Fibroblast of skin of right quadriceps (primary cell): ENCODE measurements at places on chromosomes 7 and 10.

- peak; percentile 87 for DNase-seq
Measured at GRCh38 chr10:77531441-77532001, 106.1 kb downstream of the KCNMA1 start.

GRCh38 chr7:42930889-42931288, 1.1 kb downstream of the PSMA2 start:
- DNase-seq, result no peak

DNA sequence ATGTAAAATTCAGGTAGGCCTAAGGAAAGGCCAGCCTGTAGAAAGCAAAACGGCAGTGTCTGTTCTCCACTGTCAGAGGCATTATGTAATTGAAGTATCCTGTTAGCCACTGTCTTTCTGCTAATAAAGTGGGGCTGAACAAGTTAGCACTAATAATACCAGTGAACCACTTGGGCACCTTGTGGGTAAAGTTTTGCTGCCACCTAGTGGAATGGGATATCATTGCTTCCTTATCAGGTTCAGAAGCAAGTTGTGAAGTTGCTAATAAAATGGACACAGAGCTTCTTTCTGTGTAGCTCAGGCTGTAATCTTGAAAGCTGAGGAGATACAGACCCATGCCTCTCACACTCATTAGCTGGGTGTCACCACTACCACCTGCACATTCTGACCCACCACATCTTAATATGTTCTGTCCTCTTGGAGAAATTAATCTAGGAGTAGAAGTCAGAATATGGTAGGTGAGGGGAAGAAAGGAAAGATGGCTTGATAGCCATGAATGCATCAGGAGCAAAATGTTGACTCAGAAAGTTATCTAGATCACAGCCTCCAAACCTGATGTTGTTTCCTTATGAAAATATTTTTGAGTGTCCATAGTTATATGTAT, 175.1 kb downstream of the SEPTIN7 start:
- DNase-seq, result peak; percentile 62

DNA sequence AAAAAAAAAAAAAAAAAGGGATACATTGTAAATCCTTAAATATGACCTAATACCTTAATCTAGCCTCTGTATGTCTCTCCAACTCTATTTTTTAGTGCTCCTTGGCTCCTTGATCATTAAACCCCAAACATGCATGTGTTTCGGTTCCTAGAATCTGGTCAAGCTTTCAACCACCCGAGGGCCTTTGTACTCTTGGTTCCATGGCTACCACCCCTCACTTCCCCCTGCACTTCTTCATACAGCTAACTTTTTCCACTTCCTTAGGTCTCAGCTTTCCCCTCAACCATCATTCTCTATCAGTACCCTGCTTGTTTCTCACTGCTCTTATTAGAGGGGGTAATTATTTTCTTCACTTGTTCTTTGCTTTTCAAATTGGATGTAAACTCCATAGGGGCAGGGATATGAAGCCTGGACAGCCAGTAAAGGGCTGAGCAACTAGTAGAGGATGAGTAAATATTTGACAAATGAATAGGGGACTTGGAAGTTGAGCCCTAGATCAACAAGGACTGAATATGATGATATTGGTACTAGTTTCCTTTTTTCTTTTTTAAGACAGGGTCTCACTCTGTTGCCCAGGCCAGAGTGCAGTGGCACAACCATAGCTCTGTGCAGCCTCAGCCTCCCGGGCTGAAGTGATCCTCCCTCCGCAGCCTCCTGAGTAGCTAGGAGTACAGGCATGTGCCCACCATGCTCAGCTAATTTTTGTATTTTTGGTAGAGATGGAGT, 4.3 kb upstream of the GDI2 start:
- no peak for DNase-seq

DNA sequence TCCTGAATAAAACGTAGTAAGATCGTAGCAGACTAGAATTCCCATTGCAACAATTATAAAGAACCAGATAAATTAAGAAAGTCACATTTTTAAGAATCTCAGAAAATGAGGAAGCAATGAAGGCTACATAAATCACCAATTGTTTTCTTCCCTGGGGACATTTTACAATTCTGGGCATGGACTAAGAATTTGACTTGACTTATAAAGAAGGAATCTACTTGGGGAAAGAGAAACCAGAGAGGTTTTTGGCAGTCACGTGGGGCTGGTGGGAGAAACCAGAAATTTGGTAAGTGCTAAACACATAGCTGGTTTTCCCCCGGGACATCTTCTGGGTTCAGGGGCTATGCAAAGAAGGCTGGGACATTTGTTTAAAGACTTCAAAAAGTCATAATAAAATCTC, 109.8 kb upstream of the IL6 start:
- DNase-seq, result peak; percentile 74

- DNase-seq, result peak; percentile 72
Measured at GRCh38 chr10:103820101-103821062, 35.0 kb downstream of the SH3PXD2A start.

GRCh38 chr7:18361756-18362155, 133.8 kb upstream of the HDAC9 start:
- DNase-seq, result peak; percentile 53

DNA sequence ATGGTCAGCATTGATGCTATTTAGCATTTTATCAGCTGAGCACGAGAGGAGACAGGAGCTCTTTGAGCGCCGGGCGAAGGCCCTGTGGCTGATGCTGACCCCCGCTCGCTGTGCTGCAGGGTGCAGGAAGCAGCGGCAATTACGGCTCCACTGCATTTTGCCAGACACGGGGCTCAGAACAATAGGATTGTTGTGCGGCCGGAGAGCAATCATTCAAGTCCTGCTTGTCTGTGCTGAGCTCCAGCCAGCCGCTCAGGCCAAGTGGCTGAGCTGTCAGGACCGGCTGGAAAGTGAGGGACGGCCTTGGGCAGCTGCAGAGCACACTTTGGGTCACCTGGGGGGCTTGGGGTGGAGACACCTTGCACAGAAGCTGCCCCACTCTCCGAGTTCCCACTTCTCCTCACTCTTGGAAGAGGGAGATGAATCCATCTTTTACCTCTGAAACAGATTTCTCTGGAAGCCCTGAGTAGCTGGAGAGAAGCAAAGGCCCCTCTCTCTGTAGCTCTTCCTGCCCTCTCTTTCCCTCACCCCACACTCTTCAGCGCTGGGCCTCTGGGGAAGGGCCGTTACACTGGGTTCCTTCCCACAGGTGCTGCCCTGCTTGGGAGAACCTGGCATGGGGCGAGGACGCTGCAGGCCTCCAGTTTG, 17.3 kb upstream of the ADARB2 start:
- DNase-seq, result no peak

- DNase-seq, result no peak
Measured at GRCh38 chr10:26368463-26368862, 69.7 kb upstream of the APBB1IP start.

GRCh38 chr7:15606561-15606960, 44.7 kb upstream of the AGMO start:
- no peak for DNase-seq

GRCh38 chr10:124663766-124664360, 80.3 kb downstream of the FAM53B start:
- DNase-seq, result no peak

GRCh38 chr7:118478931-118479330, 254.4 kb downstream of the ANKRD7 start:
- no peak for DNase-seq

DNA sequence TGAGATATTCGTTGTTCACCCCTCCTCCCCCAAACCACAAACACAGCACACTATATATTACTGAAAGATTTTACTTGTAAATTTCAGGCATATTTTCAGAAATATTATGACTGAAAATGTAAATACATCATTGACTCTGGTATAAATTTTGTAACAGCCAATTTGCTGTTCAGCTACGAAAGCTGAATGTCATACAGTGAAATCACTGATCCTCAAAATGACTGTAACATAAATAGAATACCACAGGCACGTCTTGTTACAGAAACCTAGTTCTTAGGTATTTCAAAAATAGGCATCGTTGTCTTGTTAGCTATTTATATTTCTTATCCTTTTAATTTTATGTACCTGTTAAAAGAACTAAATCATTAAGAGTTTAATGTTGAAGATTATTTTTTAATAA, 15.1 kb downstream of the TRUB1 start:
- DNase-seq, result no peak

DNA sequence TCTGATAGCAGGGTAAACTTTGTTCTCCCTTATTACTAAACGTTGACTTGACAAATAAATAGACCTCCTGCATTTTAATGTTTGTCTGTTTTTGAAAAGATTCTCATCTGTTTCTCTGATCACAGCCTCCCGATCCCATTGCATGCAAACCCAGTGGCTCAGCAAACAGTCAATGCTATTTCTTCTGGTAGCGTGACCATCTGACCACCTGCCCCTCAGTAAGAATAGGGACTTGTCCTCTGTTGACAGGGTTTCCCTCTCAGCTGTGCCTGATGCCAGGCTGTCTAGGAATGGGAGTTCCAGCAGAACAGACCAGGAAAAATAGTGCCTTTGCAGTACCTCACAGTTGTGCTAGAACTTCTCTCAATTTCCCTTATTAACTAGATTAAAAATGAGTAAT, 40.7 kb upstream of the EBLN1 start:
- DNase-seq, result no peak

- no peak for DNase-seq
Measured at GRCh38 chr10:45091968-45092367, 91.2 kb downstream of the ZNF22 start.

DNA sequence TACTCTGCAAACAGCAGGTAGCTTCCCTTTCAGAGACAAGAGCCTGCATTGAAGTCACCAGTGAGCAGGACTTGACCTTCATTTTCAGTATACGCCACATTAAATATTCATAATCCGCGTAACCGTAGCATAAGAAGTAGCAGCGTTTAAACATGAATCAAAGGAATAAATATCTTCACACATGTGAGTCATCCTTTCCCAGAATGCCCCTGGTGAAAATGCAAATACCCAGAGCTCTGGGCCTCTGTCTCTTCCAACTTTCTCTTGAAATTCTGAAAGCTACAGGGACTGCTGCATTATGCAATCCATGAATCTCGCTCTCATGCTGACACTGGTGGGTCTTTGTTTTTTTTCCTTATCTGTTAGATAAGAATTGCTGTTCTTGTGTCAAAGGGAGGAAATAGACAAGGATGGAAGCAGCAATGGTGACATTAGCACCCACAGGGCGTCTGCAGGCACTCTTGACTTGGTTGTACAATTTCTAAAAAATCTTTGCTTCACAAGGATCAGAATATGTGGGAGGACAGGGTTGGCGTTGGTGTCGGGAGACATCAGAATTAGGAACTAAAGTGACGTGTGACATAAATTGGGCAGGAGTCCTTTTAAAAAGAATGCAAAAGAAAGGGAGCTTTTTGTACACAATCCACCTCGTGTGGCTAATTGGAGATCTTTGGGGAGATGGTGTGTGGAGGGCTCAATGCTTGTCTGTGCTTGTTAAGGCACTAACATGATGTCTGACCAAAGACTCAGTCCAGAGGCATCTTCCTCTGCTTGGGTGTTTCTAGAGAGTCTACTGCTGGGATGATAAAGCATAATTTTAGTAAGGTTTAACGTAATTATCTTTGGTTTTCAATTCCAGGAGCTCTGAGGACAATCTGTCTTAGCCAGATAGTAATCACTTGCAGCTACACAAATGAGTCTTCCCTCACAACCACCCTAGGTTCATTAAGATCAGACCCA, 390.3 kb downstream of the KCNMA1 start:
- peak; percentile 43 for DNase-seq

- no peak for DNase-seq
Measured at GRCh38 chr7:47239034-47239433, 342.9 kb downstream of the TNS3 start.

DNA sequence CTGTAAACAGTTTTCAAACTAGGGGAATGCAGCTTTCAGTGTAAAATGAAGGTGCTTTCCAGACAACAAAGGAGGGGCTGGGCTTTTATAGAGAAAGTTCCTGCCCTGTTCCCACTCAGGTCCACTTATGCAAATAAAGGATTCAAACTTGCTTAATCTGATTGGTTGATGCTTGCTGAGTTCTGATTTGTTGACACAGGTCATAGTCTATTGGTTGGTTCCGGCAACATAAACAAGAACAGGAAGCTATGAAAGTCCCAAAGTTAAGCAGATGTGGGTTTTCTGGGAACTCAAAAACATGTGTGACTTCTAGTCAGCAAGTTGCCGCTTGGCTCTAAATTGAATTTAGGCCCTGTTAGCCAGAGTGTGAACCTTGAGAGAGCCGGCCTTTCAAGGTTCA, 194.2 kb upstream of the SVIL start:
- no peak for DNase-seq
